ENCODE measurements at places on chromosomes 13 and 19.

- DNase-seq = no peak
These were observed 556.3 kb downstream of the PCDH17 start for GRCh38 chr13:58187881-58188280.

- DNase-seq = no peak
These were observed 5.5 kb upstream of the ZFP82 start for GRCh38 chr19:36423925-36424324.

- no peak for DNase-seq
These were observed 8.9 kb downstream of the PTGIR start for GRCh38 chr19:46615966-46616365.

GRCh38 chr13:40211586-40211968 lies 454.9 kb downstream of the FOXO1 start:
- DNase-seq = no peak

- DNase-seq = no peak
These were observed 23.2 kb downstream of the CATSPERD start for GRCh38 chr19:5743630-5744029.

DNA sequence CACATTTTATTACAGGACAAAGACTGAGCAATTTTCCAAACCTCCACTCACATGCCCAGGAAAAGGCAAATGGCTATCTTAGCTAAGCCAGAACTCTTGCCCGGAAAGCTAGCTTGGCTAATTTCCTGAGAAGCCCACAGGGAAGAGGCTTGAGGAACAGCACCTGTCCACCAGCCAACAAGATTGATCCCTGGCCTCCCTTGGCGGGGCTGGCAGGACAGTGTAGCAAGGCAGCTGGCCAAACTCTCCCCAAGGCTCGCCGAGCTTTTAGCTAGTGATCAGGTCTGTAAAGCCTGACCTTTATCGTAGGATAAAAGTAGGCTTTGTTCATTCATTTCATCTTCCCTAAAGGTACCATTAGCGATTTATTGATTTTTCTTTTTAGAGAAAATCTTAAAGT lies 101.4 kb downstream of the UQCRFS1 start:
- DNase-seq = no peak

- no peak for DNase-seq
These were observed 378.4 kb downstream of the KCNRG start for GRCh38 chr13:50393628-50394027.

DNA sequence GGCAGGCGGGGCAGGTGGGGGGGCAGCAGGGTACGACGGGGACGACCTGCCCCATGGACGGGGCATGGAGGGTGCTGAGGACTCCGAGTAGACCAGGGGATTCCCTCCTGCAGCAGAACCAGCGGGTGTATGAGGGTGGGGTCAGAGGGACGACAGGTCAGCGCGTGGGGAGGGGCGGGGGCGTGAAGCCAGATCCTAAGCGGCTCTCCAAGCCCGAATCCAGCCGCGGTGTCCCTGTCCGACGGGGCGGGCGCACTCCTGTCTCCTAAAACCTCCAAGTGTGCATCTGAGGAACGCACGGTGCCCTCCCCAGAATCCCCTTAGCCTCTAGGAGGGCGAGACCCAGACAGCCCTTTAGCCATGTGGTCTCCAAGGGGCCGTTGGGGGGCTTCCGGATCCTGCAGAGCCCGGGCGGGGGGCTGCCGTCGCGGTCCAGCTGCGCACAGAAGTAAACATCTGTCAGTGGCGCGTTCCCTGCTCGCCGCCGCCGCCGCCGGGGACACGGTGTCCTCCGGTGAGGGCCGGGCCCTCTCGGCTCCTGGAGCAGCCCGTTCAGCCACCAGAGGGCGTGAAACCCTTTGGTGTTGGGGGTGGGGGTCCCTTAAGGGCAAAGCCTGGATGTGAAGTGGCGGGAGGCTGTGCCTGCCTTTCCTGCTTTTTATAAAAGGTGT lies 730 bp downstream of the NRTN start:
- DNase-seq = no peak

DNA sequence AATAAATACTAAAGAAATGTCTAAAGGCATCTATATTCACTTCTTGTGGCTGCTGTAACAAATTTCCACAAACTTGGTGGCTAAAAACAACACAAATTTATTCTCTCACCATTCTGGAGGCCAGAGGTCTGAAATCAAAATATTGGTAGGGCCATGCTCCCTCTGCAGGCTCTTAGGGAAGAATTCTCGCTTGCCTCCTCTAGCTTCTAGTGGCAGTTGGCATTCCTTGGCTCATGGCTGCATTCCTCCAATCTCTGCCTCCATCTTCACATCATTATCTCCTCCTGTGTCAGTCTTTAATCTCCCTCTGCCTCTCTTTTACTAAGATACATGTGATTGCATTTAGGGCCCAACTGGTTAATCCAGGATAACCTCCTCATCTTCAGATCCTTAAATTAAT lies 54.1 kb upstream of the RFXAP start:
- DNase-seq = no peak

GRCh38 chr19:55377356-55378131 lies 918 bp downstream of the TMEM190 start:
- no peak for DNase-seq

DNA sequence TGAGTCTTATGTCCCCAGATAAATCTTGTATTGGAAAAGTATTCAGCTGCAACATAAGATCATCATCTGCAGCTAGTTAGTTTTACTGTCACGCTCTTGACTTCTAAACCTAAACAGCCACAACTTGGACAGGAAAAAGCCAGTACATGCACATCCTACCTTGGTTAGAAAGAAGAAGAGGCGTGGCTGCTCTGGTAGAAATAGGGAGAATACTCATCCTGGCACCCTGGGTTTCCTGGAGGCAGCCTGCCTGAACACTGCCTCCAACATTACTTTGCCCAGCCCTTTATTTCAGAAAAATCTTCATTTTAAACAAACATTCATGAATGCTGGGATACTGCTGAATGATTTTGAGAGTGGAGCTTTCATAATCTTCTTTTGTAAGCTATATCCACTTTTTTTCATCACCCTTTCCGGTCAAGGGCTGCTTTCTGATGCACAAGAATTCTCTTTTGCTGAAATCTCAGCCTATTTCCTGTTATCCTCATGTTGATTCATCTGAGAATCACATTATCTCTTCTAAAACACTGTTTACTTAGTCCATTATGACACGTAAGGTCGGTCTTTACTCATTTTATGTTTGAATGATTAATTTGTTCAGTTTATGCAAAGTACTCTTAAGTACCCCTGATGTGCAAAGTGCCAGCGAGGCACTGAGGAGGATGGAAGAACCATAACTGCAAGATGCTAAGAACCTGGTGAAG lies 55.2 kb downstream of the STARD13 start:
- no peak for DNase-seq

- DNase-seq = peak; percentile 15
These were observed 752.8 kb upstream of the MIR17HG start for GRCh38 chr13:90594681-90595080.

DNA sequence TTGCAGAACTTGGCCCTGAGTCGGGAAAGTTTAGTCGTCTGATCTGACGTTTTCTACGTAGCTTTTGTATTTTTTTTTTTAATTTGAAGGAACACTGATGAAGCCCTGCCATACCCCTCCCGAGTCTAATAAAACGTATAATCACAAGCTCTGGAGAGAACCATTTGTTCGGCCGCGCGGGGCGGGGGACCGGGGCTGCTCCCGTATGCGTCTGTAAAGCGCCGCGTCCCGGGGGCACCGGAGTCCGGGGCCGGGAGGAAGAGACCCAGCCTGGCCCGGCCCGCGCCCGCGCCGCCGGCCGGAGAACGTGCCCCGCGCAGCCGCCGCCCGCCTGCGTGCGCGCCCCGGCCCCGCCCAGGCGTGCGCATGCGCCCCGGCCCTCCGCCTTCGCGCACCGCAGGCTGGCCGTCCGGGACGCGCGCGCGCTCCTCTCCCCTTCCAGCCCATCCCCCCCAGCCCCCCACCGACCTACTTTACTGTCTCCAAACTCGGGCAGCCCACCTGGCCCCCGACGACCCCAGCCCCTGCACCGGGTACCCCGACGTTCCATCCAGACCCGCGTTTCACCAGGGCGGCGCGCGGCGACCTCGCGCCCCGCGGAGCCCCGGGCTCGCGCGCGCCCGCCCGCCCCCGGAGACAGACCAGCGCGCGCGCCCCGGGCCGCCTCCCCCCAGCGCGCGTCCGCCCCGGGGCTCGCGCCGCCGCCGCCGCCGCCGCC lies 785 bp upstream of the USF2 start:
- no peak for DNase-seq

GRCh38 chr19:31049431-31049830 lies 299.8 kb downstream of the TSHZ3 start:
- no peak for DNase-seq

DNA sequence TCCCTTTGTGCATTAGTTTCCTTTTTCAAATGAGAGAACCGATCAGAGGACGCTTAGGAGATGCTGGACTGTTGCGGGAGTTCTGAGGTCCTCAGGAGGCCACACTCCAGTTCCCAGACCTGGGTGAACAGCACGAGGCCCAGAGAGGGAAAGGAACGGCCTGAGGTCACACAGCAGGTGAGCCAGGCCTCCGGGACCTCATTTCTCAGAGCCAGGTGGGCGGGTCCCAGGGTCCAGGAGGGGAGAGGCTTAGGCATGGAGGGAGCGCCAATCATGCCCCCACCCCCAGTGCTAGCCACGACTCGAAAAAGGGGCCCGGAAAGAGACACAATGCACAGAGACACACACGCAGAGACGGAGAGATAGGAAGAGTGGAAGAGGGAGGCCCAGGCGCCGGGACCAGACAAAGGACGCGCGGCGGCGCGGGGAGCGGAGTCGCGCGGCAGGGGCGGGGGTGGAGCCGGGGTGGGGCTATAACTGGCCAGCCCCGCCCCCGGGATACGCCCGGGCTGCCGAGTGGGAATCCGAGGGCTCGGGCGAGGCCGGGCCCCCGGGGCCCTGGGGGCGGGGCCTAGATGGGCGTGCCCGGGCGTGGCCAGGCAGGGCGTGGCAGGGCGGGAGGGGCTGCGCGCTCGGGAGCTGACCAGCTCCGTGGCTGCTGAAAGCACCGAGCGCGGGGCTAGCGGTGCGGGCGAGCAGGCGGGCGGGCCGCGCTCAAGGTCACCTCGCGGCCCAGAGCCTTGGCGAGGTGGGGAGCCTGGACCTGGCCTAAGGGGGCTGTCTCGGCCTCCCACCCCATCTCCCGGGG lies 1.6 kb downstream of the ELAVL3 start:
- no peak for DNase-seq

DNA sequence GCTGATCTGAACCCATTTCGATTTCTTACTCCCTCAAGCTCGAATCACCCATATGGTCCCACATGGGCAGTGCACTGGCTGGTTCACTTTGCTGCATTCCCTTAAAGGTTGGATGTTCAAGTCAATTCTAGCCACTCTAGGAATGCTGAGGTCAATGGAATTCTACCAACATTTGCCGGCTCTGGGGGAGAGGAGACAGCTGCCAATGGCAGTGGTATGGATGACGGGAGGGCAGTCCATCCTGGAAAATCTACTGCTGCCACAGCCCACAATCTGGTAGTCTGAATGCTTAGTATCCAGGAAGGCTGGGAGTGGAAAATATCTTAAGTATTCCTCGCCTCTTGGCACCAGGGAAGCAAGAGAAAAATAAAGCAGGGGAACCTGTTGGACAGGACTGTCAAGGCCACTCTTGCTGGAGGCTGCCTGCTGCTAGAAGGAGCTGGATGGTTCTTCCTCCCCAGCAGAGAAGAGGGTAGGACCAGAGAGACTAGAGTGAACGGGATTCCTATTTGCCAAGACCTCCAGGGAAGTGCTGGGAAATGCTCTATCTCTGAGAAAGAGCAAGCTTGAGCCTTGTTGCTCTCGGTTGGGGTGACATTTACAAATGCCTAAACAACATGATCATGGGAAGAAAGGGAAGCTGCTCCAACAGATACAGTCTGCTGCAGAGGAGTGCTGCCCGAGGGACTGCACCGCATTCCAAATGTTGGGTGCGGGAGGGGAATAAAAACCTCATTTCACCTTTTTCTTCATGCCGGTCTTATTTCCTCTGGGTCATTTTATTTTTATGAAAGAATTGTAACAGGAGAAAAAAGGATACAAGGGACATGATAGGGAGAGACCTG lies 20.7 kb upstream of the HMGB1 start:
- DNase-seq = no peak

DNA sequence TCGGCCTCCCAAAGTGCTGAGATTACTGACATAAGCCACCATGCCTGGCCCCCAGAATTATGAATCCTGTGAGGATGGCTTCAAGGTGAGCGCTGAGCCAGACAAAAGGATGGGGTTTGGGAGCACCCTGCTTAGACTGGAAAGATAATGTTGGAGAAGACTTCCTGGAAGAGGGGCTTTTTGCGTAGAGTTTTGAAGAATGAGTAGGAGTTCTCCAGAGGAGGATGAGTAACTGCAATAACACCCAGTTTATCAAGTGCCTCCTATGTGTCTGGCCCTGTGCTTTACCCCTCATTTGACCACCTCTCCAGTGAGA lies 641 bp upstream of the GDF15 start:
- DNase-seq = no peak

GRCh38 chr19:33718651-33719254 lies 77.9 kb upstream of the KCTD15 start:
- no peak for DNase-seq

DNA sequence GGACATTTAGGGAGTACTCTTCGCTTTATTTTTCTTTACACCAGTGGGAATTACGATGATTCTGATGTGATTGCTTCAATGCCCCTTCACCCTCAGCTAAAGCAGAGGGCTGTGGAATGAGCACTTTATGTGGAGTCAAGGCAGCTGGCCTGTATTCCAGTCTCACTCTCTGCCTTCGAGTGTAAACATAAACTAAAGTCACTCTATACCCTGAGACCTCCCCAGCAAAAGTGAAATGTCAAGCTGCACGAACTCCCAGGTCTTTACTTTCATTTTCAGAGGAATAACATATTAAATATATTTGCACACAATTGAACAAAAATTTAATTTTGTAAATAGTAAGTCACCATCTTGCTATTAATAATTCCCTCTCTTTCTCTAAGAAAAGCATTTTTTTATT lies 557.1 kb downstream of the DACH1 start:
- no peak for DNase-seq

- no peak for DNase-seq
These were observed 3.6 kb upstream of the GNG8 start for GRCh38 chr19:46639358-46640182.

DNA sequence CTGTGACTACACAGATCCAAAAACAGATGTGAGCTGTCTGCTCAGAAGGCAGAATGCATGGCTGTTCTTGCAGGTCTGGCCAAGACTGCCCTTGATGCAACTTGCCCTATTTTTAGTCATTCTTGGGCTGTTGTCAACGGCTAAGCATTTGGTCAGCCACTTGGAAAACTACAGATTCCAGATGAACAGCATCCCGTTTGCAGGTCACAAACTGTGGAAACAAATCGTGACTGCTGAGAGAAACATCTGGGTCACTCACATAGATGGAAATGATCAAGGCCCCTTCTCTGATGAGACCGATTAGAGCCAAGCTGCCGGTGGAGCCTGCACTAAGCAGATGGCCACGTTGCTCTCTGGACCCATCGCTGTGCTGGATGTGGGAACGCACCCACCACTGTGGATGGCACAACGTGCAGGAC lies 15.4 kb upstream of the METTL21C start:
- DNase-seq = no peak

DNA sequence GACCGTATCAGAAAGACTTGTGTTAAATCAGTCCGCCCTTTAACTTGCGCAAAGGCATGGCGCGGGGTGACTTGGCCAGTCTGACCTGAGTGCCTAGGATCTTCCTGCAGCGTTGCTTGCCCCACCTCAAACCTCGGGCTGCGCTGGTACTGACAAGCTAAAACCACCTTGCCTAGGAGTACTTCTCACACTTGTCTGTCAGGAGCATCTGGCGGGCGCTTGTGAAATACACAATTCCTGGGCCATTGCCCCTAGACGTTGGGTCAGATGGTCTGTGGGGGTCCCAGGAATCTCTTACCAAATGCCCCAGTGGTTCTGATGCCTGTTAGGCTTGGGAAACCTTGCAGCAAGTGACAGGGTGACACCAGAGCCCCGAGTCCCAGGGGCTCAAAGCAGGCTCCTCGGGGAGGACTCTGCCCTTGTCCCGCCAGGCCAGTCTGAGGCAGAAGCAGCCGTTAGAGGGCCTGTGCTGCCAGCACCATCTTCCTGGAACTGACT lies 12.9 kb downstream of the CEBPG start:
- DNase-seq = no peak
